Pancreas (tissue), 10 donors: ENCODE measurements at places on chromosomes 12 and 14.

DNA sequence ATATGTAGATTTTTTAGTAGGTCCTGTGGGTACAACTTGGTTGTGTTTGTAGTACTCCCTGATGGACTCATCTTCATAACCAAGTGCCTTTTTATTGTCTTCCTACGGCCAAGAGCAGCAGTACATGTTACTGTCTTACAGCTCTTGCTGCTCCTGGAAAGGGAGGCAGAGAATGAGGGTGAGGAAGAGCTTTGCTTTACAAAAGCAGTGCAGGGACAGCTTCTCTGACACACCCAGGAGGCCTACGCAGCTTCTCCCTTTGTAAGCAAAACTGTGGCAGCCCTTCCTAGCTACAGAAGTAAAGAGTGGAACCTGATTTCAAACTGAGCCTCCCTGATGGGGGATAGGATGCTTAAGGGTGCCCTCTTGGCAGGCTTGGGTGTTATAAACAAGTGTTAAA is 18.6 kb downstream of the MYRFL start:
- DNase-seq, result no peak

DNA sequence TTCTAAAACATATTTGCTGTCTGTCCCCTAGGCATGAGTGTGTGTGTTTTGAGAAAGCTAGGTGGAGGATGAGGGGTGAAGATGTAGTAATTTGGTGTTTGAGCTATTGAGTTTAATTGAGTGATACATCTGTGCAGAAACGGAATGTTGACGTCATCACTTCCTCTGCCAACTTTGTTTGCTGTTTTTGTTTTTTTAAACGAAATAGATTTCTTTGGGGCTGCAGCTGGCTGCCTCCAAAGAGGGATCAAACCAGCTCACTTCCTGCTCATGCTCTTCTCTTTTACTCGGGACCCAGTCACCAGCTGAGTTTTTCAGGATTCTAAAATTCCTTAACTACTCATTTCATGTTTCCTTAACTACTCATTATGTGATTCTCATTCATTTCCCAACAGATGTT is 19.5 kb upstream of the CRACR2A start:
- no peak for DNase-seq

- DNase-seq, result no peak
Observed at GRCh38 chr12:25427337-25428249, 125.5 kb downstream of the LMNTD1 start.

DNA sequence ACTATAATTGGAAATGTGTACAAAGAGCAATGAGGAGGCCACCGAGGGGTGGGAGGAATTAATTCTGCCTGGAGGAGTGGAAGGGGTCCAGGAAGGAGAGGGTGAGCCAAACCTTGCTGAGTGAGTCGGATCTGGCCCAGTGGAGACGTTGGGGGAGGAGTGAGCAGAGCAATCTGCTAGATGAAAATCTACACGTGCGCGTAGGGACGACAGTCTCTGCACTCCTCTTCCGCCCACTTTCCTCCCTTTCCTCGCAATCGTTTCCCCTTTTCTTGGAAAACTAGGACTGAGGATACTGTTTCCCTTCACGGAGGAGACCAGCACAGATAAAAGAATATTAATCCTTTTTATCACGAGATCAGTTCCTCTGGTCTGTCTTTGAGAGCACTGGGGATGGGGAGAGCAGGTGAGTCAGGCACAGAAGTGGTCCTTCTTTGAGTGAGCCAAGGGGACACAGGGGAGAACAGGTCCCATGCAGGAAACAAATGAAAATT is 2.9 kb upstream of the NAB2 start:
- no peak for DNase-seq

- no peak for DNase-seq
Observed at GRCh38 chr14:95697764-95698163, 11.5 kb downstream of the TCL1B start.

GRCh38 chr12:19548834-19549233 is 109.5 kb downstream of the AEBP2 start:
- DNase-seq, result no peak
